Thoracic aorta (tissue), 2 donors: ENCODE measurements at places on chromosomes 1 and 21. TPM values are rescaled to one million over a fixed set of nuclear protein-coding genes. Genes with fewer than 3 reads are reported as not detected.

The DIRAS3 gene
- total RNA-seq = not detected

The TADA1 gene
- 6.5 TPM for total RNA-seq

The SIPA1L2 gene
- 20.4 TPM for total RNA-seq

The TSPAN1 gene
- 3.1 TPM for total RNA-seq

The TNNI3K gene
- 6.6 TPM for total RNA-seq

The SLC16A4 gene
- total RNA-seq = 29.8 TPM

The S100A4 gene
- total RNA-seq = 514 TPM

The SPATA17 gene
- 9.3 TPM for total RNA-seq

The CFAP74 gene
- not detected for total RNA-seq

The CATSPERE gene
- total RNA-seq = 0.14 TPM

DNA sequence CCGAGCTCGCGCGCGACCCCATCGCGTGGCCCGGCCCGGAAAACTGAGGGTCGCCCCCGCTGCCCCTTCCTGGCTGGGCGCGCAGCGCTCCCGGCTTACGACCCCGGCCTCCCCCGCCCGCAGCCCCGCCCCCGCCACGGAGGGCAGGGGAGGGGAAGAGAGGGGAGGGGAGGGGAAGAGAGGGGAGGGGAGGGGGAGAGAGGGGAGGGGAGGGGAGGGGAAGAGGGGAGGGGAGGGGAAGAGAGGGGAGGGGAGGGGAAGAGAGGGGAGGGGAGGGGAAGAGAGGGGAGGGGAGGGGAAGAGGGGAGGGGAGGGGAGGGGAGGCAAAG, 6.7 kb upstream of the ANKRD65 start:
- DNase-seq = no peak

- DNase-seq = no peak
Observed at GRCh38 chr1:49297783-49298182, 521.1 kb upstream of the BEND5 start.

DNA sequence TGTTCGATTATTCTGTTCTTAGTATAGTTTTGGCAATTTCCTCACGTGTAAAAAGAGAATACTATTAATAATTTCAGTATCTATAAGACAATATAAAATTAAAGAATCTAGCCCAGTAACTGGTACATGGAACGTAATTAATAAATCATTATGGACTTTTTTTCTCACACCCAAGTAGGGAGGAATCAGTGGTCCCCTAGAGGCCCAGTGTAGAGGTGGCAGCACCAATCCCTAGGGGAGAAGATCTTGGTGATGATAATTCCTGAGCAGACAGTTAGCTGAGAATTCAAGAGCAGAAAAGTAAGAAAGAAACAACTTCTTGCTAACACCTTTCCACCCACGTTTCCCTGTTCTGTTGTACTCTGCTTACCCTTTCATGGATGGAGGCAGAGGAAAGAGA, 19.7 kb upstream of the SELE start:
- DNase-seq = no peak

- DNase-seq = no peak
Observed at GRCh38 chr1:180482425-180483275, 19.7 kb downstream of the ACBD6 start.

DNA sequence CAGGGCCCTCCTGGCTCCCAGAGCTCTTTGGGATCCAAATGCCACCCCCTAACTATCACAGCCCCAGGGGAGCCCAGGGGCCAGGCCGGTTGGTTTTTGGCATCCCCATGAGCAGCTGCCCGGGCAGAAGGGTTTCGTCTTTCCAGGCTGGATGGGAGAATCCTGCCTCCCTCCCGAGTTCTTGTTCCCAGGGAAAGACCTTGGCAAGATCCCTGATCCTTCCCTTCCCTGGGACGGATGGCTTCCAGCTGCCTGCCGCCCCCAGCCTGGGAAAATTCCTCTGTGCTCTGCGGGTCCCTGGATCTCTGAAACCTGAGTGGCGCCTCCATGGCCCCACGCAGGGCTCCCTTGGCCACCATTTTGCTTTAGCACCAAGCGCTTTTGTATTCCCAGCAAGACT, 55.6 kb downstream of the TAS1R2 start:
- DNase-seq = no peak

DNA sequence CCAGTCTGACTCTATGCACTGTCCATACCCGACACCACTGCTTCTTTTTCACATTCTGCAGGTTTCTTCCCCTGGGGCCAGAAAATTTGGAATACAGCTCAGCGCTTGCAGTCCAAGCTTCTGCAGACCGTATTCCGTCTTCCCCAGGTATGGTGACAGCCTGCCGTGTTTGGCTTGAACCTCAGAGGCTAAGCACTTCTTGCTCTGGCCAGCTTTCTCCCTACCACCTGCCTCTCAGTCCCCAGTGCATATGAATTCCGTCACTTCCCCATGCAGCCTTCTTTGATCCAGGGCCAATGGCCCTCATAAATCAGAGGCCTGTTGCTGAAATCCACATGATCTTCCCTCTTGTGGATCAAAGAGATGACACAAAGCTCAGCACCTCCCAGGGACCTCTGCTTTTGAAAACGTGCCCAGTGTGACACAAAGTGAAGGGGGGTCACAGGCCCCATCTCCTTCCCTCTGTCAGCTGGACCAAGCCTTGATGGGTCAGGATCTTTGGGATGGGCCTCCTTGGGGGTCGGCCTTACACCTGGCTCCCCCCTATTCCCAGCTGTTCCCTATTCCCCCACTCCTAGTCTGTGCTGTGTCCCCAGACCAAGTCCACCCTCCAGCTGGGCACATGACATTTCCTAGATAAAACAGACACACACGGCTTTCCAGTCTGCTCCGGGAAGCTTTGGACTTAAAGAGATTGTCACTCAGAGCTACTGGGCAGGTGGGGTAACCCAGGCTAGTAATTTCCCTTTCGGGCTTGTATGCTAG, 66.6 kb downstream of the HMGB4 start:
- no peak for DNase-seq

- no peak for DNase-seq
Observed at GRCh38 chr1:222523852-222524251, 24.1 kb downstream of the HHIPL2 start.

GRCh38 chr1:36122062-36123030, 2.7 kb downstream of the COL8A2 start:
- no peak for DNase-seq

DNA sequence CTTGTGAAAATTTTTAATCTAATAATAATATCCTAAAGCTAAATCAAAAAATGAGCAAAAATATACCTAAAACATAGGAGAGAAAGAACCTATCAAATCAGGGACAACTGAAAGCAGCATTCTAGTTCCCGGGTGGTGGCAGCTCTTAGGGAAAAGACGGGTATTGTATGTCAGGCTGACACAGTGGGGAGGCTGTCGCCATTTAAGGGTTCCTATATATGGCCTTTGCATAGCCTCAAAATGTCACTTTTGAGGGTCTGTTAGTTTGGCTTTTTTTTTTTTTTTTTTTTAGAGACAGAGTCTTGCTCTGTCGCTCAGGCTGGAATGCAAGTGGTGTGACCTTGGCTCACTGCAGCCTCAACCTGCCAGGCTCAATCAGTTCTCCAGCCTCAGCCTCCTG, 6.0 kb downstream of the CLSTN1 start:
- DNase-seq = no peak

DNA sequence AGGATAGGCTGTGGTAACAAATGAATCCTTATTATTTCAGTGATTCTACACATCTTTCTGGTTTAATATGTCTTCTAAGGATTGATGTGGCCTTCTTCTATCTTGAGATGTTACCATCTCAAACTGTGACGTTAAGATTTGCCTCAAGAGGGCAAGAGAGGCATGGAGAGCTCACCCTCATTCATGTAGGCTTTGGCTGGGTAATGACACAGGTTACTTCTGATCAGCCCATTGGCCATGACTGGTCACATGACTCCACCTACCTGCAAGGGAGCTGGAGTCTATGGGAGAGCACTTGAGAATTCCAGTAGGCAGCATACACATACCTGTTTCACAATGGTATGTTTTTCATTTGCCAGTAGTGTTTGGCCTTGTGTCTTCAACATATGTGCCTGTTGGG, 30.0 kb downstream of the CACHD1 start:
- no peak for DNase-seq

DNA sequence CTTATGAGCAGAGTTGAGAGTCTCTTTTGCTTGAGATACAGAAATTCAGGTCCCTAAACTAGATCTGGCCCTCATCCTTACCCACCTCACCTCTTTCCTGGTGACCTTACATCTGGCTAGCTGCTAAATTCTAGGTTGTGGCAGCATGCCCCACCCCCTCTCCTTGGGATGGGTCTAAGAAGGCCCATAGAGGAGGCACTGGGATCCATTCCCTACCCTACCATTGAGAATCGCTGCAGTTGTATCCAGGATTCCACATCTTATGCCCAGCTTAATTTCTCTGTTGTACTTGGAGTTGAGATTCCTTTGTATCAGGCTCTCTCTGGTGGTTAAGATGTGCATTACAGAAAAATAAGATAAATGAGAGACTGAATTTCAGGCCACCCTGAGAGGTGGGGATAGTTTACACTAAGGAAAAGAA, 9.5 kb upstream of the TMEM39B start:
- DNase-seq = no peak

GRCh38 chr1:231213831-231214573, 27.0 kb upstream of the GNPAT start:
- no peak for DNase-seq

DNA sequence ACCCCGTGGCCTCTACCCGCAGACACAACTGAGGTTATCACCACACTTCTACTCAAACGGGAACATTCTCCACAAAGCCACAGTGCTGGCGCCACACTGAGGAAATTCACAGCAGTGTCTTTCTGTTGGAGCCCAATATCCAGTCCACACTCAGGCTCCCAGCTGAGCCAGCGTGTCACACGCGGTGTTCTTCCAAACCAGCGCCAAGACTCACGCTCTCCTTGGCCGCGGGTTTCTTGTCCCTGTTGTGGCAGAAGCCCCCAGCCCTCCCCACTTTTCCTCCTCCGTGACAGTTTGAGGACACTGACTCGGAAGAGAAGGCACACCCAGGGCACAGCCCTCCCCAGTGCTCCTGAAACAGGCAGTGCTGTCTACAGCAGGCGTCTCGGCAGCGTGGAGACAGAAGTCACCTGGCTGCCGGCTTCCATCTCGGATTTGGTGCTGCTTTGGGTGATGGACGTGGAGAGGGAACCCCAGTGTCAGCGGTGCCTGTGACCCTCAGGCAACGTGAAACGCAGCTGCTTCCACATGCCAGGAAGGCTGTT, 35.4 kb upstream of the AGPAT3 start:
- DNase-seq = no peak

GRCh38 chr1:15833069-15833679, 14.3 kb upstream of the SPEN start:
- DNase-seq = no peak
